ENCODE measurements at places on chromosomes 5 and 9.

DNA sequence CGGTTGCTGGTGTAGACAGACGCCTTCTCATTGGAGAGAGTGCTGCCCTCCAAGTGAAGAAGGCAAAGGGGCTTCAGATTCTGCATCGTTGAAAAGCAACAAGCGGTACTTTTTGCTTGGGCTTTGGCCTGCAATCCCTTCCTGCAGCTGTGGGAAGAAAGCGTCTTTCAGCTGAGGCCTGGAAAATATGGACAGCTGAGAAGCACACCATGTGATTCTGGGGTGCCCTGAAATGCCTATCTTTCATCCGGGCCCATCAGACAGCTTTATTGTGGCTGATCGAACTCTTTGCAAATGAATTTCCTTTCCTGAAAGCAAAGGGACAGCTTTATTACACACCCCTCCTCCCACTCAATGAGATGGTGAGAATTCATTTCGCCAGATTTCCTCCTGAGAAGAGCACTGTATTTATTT is 74.0 kb downstream of the NSG2 start:
- DNase-seq, result no peak

GRCh38 chr9:6864102-6864501 is 106.3 kb downstream of the KDM4C start:
- no peak for DNase-seq

GRCh38 chr9:110103257-110103656 is 104.7 kb downstream of the C9orf152 start:
- no peak for DNase-seq

DNA sequence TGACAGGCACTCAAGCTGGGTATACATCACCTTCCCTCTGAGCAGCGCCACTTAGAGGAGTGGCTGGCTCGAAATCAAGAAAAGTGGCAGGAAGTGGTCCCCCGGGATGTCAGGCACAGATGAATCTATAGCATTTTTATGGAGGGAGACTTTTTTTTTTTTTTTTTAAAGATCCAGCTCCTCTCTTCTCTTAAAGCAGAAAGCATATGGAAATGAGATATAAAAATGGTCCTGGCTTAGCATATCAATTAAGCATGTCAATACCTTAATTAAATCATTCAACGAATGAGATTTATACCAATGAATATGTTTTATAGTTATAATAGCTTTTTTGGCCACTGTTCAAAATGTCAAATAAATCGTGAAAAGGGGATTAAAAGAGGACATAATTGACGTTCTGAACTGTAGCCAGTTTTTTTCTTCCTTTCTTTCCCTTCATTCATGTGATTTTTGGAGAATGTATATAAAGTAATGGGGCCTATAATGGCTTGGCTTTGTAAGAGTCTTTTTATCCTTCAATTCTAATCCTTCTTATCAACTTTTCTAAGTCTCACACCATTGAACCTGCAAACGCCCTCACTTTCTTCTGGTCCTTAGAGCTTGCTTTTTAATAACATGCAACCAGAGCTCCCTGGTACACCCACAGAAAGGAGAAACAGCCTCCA is 319.2 kb upstream of the PANK3 start:
- no peak for DNase-seq
